CD4-positive, alpha-beta T cell treated with Interferon alpha-2 for 1 hour (primary cell): ENCODE measurements at places on chromosomes 2 and 18.

GRCh38 chr2:134670955-134671354 lies 47.8 kb downstream of the TMEM163 start:
- no peak for DNase-seq

DNA sequence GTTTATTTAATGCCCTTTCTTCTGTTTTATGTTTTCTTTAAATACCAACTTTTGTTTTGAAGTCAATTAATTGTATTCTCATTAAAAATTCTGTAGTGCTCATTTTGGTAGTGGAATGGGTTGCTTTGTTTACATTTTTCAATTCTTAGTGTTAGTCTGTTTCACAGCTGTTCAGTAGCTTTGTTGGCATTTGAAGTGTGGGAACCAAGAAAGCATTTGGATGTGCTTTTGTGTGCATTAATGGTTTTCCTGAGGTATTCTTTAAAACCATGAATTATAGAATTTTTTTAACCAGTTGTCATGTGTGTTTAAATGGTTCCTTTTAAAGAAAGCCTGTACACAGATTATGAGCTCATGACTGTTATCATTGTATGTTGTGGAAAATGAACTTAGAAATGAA lies 19.7 kb downstream of the MIB1 start:
- no peak for DNase-seq

DNA sequence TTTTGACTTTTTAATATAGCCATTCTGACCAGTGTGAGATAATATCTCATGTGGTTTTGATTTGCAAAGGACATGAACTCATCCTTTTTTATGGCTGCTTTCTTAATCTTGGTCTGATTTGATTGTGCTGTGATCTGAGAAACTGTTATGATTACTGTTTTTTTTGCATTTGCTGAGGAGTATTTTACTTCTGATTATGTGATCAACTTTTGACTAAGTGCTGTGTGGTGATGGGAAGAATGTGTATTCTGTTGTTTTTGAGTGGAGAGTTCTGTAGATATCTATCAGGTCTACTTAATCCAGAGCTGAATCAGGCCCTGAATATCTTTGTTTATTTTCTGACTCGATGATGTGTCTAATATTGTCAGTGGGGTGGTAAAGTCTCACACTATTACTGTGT lies 16.8 kb downstream of the SP140L start:
- DNase-seq = no peak

GRCh38 chr2:237723602-237724001 lies 75.0 kb upstream of the RBM44 start:
- DNase-seq = no peak

- no peak for DNase-seq
Observed at GRCh38 chr2:42961385-42961811, 169.0 kb upstream of the HAAO start.

GRCh38 chr18:58491113-58491696 lies 137.7 kb downstream of the ALPK2 start:
- DNase-seq = no peak

DNA sequence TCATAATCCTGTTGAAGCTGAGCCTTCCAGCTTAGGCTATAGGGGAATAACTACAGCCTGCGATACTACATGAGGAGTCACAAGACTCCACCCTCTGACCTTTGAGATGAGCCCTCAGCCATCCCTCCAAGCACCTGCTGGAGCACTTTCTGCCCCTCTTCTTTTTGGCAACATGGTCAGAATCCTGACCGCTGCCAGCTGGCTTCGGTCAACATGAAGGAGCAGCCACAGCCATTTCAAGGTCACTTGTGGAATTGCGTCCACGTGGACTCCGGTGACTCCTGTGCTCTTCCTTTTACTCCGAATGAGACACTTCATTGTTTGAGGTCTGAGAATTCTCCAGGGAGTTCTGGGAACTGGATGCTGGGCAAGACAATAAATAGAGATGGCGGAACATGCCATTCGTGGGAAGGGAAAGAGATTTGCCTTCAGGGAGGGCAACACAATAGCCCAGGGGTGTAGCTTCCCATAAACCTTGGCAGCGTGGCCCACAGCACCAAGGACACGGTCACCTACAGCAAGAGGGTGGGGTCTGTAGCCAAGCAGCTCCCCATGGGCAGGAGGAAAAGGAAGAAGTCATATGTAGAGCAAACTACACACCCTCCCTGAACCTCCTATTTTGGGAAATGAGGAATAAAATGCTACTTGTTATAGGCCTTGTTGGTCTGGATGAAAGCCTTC lies 73.3 kb upstream of the PPP1CB start:
- DNase-seq = no peak

GRCh38 chr2:203484266-203485112 lies 50.6 kb downstream of the RAPH1 start:
- DNase-seq = peak; percentile 57

- DNase-seq = no peak
Observed at GRCh38 chr18:26383454-26384270, 157.4 kb downstream of the TAF4B start.

DNA sequence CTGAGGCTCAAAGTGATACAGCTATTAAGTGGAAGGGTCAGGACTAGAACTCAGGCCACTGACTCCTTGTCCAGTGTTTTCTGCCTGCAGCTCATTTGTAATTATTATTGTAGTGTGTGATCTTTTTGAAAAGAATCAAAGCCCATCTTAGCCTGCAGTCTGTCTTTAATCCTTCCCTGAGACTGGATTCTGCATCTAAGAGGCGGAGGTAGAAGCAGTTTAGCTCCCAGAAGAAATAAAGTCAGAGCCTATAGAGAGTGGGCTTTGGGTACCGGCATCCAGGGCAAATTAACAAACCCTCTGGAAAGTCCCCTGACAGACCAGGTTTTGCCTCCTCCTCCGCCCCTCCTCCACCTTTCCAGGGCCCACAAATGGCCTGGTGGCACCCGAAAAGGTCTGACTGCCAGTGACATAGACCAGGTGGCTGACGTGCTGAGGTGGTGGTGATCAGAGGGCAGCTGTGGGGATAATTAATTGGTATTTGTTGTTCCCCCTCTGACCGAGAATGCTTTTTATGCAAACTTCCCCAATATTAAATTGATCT lies 2.2 kb upstream of the RAX start:
- no peak for DNase-seq

- DNase-seq = no peak
Observed at GRCh38 chr2:101396316-101396717, 9.0 kb upstream of the CREG2 start.

- DNase-seq = no peak
Observed at GRCh38 chr2:144348846-144349245, 171.1 kb downstream of the ZEB2 start.

DNA sequence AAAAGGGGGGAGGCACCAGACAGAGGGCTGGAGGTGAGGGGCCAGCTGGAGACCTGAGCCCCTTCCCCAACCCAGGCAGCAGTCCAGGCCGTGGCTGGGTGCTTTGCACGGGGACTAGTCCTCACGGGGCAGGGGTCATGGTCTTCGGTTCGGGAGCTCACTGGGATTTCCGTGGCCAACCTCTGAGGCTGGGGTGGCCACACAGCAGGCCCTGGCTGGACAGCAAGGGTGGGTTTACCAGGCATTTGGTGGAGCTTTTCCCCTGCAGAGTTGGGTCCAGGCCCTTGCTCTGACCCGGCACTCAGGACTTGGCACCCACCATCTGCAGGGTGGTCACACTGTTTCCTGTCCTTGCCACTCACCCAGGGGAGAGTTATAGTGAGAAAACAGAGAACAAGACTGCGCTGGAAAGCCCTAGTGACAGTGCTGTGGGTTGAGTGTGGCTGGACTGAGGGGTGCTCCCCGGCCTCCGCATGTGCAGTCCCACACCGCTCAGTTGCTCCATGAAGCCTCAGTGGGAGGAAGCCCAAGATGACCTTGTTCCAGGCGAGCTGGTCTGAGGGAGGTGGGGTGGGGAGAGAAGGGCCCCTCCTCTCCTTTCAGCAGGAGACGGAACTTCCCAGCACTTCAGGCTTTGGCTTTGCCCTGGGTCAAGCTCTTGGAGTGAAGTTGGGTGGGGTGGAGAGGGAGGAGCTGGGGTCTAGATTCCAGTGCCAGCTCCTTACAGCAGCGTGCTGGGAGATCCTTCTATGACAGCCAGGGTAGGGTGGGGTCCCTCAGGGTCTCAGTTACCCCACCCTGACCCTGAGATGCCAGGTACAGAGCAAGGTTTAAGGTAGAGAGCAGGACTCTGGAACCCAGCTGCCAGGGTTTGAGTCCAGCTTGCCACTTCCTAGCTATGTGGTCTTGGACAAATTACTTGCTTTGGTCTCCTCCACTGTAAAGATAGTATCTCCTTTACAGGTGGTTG lies 219.8 kb downstream of the DYSF start:
- DNase-seq = no peak

DNA sequence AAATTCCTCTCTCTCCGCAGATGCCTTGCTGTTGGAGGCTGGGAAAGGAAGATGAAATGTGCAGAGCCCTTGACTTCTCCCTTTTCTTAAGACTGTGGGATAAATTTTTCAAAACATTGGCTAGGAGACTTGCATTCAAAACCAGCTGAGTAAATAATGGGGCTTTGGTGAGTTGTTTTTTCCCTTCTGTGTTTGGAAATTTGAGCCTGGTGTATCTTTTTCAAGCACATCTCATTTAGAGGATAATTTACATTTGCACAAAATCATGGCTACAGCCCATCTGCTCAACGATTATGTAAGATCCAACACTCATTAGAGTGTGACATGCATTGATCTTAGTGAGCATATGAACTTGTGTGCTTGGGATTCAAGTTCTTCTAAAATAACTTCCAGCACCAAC lies 112.1 kb upstream of the ATP8B1 start:
- DNase-seq = no peak

- DNase-seq = no peak
Observed at GRCh38 chr2:119062652-119063051, 95.9 kb downstream of the C1QL2 start.

DNA sequence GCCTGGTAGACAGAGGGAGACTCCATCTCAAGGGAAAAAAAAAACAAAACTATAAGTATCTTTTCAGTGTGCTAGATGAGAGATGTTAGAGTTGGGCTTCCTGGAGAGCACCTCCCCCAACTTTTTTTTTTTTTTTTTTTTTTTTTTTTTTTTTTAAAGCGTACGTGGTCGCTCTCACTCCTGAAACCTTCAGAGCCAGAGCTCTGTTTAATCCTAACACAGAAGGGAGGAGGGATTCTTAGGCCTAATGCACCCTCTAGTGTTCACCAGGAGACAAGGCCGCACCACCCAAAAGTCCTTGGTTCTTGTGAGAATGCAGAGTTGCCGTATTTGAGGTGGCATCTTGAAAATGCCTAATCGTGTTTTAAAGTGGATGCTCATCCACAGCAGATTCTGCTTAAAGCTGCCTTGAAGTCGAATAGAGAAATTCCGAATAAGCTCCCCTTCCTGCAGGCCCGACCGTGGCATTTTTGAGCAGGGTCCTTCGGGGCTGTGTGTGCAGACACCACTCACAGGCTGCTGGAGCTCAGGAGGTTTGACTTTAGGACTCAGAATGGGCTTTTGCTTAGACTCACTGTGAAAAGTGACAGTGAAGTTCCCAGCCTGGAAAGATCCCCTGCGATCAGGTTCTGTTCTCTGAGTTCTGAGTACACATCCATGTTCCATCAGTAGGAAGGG lies 252.6 kb downstream of the AGAP1 start:
- peak; percentile 59 for DNase-seq
